ENCODE measurements at places on chromosomes 13 and 19.

DNA sequence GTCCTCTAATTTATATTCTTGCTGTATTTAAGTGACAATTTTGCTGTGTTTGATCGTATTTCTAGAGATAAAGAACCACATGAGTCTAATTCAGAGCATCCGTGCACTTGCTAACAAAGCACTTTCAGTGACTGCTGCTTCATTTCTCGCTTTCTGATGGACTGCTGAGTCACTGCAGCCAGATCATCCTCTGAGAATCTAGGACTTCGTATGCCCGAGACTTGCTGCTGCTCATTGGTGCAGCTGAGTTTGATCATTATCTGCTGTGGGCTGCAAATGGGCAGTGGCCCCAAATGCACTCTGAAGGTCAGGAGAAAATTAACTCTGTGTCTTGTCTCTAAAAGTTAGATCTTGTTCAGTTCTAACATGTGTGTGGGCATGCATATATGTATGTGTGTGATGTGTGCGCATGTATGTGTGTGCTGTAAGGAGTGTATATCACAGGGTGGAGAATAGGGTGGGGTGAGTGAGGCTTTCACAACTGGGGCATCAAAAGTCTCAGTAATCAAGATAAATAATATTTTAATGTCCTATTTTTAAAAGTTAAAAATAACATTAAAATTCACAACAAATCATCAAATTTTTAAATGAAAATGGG is 342.6 kb downstream of the MTUS2 start:
- no peak for DNase-seq

- no peak for DNase-seq
These were observed 1034.7 kb downstream of the SLITRK1 start for GRCh38 chr13:82847595-82847994.

- no peak for DNase-seq
These were observed 51.1 kb downstream of the LMO7 start for GRCh38 chr13:75687150-75687763.

DNA sequence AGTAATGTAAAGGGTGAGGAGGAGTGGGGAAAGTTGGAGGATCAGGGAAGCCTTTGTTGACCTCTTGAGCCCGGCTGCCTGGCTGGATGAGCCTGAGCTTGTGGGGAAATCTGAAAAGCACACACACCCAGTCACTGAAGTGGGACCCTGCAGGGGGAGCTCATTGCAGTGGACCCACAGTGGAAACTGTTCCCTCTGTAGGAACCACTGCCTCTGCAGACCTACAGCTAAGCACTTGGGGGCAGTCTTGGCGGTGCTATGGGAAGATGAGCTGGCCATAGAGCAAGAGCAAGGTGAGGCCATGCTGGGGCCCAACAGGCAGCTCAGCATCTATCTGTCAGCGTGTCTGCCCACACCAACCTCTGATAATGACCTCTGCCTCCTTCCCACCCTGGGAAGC is 294.8 kb downstream of the TSHZ3 start:
- peak; percentile 24 for DNase-seq

GRCh38 chr13:105569816-105570215 is 965.6 kb downstream of the EFNB2 start:
- DNase-seq = no peak

DNA sequence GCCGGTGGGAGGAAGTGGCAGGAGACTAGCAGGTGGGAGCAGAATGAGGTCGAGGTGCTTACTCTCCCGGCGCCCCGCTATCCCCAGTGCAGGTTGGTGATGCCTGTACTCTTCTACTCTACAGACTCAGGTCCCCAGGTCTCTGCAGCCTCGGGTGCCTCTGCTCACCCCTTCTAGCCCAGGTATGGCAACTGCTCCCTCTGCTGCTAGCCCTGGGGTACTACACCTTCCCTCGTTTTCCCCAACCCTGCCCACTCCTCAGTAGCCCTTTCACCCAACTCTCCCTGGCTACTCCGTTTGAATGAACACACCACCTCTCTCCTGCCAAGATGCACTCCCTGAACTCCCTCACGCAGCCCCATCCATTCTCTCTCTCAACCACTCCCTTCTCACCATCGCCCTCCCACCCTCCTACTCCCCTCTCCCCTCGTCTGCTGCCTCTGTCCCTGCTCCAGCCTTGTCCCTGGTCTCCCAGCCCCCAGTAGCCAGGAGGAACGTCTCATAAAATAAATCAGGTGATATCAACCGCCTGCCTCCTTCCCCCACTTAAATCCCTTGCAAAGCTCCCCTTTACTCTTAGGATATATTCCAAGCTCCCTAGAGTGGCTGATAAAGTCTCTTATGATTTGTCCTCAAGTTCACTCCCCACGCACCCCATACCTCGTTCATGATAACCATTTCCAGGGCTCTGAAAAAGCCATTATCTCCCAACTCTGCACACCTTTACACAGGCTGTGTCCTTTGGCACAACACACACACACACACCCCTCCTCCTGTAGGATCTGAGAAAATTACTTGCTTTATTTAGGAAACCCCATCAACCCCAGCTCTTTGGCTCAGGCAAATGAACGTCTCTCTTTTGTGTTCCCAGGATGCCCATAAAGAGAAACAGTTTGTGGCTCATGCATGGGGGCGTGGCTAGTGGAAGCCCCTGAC is 8.2 kb upstream of the MEIS3 start:
- DNase-seq = no peak

- no peak for DNase-seq
These were observed 71.7 kb upstream of the WASF3 start for GRCh38 chr13:26485786-26486185.

- no peak for DNase-seq
These were observed 3.1 kb downstream of the PPP1R14A start for GRCh38 chr19:38252941-38253691.

DNA sequence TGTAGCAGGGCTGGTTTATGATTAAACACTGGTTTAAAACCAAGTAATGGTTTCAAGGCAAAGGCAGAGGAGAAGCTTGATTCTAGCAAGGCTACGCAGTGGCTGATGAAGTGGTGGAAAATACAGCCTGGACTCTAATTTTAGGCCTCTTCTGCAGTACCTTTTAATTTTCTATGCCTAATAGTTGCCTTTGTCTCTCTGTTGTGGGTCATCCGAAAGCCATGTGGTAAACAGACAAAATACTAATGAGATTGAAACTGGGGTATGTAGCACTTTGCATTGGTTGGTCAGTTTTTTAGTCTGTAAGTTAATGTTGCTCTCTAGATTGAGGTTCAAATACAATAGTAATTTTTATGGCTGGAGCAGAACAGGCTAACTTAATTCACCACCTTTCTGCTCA is 3.3 kb downstream of the LMO7 start:
- no peak for DNase-seq

- peak; percentile 86 for DNase-seq
These were observed 385.8 kb downstream of the KCNRG start for GRCh38 chr13:50401049-50401505.

DNA sequence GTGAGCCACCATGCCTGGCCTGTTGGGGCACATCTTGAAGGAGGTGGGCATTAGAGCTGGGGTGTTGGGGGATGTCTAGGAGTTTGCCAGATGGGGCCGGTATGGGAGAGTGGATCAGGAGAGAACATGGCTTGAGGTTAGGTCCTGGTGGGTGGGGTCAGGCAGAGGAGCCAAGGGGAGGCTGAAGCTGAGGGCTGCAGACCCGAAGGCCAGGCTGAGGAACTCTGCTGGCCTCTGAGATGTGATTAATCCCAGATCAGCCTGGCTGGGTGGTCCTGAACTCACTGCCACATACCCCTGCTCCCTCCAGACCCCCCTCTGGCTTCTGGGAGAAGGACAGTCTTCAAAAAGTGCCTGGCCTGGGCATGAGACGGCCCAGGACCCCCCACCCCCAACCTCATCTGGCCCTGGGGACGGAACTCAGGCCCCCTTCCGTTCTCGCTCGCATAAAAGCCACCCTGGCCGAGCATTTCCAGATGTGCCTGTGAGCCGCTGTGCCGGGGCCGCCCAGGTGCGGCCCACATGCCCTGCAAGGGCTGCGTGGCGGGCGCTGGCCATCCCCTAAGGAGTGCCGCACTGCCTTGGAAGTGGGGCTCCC is 2.7 kb downstream of the FSTL3 start:
- DNase-seq = no peak

- DNase-seq = no peak
These were observed 14.3 kb upstream of the GALP start for GRCh38 chr19:56161534-56161933.

DNA sequence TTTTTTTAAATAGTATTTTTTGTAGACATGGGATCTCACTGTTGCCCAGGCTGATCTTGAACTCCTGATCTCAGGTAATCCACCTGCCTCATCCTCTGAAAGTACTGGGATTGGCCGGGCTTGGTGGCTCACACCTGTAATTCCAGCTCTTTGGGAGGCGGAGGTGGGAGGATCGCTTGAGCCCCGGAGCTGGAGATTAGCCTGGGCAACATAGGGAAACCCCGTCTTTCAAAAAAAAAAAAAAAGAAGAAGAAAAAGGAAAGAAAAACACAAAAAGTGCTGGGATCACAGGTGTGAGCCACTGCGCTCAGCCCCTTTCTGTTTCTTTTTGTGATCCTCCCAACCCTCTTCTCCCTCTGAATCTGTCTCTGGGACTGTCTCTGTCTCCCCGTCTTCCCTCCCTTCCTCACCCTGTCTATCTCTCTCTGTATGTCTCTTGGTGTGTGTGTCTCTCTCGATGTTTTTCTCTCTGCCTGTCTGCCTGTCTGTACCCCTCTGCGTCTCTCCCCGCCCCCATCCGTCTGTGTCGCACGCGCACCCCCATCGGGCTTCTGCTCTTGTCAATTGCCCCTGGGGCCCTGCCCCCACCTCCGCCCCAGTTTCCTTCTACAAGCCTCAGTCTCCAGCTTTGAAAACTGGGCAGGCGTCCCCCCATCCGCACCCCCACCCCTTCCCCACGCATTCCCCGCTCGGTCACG is 540 bp upstream of the ZFP36 start:
- DNase-seq = no peak

DNA sequence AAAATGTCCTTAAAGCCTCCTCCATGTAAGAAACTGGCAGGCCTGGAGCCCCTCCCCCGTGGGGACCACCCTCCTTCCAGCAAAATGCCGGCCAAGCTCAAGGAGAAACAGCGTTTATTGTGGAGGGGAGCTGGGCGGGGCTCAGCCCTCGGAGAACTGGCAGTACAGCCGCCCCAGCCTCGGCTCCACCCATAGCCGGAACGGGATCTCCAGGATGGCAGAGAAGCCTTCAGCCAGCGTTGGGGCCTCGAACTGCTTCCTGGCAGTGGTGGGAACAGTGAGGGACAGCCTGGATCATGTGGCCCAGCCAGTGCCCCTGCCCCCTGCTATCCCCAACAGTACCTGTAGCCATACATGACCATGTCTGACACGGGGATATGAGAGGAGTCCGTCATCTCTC is 6.3 kb downstream of the PNKP start:
- no peak for DNase-seq

- DNase-seq = no peak
These were observed 413.1 kb downstream of the KCNRG start for GRCh38 chr13:50428183-50428877.

Data from non-pigmented ciliary epithelial cell (primary cell).